Activated CD4-positive, alpha-beta memory T cell treated with anti-CD3 and anti-CD28 coated beads, Interleukin-2, amount 10 ng/mL, durations not matched to agents 7 days and 5 days (primary cell): ENCODE measurements at places on chromosomes 2 and 18. TPM values are rescaled to one million over a fixed set of nuclear protein-coding genes. Genes with fewer than 3 reads are reported as not detected.

DOK6 gene
- not detected for total RNA-seq

CARF gene
- total RNA-seq = 12.3 TPM

DTYMK gene
- total RNA-seq = 54.8 TPM

SCYGR1 gene
- total RNA-seq = not detected

MTCL1 gene
- 0.75 TPM for total RNA-seq

- H3K27ac ChIP-seq = no peak overlapping the region
- H3K36me3 ChIP-seq = no peaks in the 10 kb centered on the region
- H3K27me3 ChIP-seq = no peaks in the 10 kb centered on the region
- no peak overlapping the region for H3K4me3 ChIP-seq
Measured at GRCh38 chr2:9573013-9573720, 17.5 kb upstream of the ADAM17 start.

GRCh38 chr2:171513719-171514160 lies 8.5 kb upstream of the CYBRD1 start:
- H3K4me1 ChIP-seq = peaks cover 5% of the 10 kb centered on the region
- H3K27me3 ChIP-seq = peaks cover 2% of the 10 kb centered on the region
- no peak overlapping the region for H3K4me3 ChIP-seq
- no peaks in the 10 kb centered on the region for H3K36me3 ChIP-seq

DNA sequence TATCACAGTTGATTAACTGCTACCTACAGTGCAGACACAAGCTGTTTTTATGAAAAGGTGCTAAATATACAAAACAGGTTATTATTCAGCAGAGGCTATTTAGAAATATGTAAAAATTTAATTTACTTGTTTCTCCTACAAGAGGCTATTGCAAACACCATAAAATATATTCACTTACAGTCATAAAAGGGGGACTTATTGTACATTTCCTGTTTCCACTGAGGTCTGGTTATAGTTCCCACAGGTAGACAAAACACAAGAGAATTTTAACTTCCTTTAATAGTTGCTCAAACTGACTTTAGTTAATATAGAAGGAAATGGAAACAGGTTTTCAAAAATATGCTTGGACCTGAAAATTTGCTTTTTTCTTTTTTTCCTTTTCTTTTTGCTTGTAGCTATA lies 40.0 kb upstream of the FRZB start:
- no peaks in the 10 kb centered on the region for H3K36me3 ChIP-seq
- H3K4me3 ChIP-seq = no peak overlapping the region
- no peak for DNase-seq

GRCh38 chr18:41695441-41695840 lies 259.6 kb upstream of the PIK3C3 start:
- no peaks in the 10 kb centered on the region for H3K4me1 ChIP-seq
- H3K4me3 ChIP-seq = no peak overlapping the region
- DNase-seq = no peak
- H3K36me3 ChIP-seq = no peaks in the 10 kb centered on the region
- no peaks in the 10 kb centered on the region for H3K27me3 ChIP-seq
